ENCODE measurements at places on chromosomes 4 and X.

DNA sequence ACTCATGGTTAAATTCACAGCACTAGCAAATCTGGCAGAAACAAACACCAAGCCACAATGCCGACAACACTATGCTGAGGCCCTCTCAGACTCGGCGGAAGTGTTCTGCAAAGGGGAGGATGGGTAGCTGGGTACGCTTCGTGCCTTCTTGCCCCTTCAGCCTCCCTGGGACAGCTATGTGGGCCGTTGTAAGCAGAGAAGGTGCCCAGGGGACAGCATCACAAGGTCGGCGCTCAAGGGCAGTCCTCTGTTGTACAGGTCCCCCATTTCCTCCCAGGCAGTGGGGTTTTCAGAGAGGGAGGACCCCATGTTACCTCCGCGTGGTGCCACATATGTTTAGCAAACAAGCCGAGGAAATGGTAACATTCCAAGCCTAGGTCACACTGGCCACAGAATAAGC lies 173.6 kb downstream of the AFAP1 start:
- DNase-seq = no peak

- DNase-seq = no peak
These were observed 58.7 kb upstream of the ADAMTS3 start for GRCh38 chr4:72627723-72628122.

DNA sequence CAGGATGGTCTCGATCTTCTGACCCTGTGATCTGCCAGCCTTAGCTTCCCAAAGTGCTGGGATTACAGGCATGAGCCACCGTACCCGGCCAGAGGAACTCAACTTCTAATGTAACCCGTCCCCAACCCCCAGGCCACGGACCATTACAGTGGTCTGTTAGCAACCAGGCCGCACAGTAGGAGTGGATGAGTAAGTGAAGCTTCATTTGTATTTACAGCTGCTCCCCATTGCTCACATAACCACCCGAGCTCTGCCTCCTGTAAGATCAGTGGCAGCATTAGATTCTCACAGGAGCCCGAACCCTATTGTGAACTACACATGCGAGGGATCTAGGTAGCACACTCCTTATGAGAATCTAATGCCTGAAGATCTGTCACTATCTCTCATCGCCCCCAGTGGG lies 119.6 kb downstream of the SHROOM3 start:
- DNase-seq = no peak

- no peak for DNase-seq
These were observed 1.6 kb downstream of the RAB33A start for GRCh38 chrX:130173190-130173895.

GRCh38 chr4:90883519-90883918 lies 756.3 kb downstream of the CCSER1 start:
- DNase-seq = no peak

GRCh38 chr4:146190456-146190855 lies 14.9 kb downstream of the LSM6 start:
- DNase-seq = no peak

DNA sequence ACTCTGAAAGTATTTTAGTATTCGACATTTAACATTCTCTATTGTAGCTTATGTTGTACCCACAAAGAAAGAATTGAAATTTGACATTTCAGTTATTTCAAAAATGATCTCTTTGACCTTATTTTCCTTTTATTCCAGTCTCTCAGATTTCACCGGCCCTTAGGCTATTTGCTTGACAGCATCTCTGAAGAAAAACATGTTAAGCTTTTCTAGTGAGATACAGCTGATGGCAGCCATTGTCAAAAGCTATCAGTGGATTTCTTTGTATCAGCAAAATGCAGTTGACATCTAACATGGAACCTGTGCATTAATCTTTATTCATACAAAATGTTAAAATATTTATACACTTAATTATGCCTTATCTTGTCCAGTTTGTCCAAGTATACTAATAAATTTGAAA lies 16.7 kb downstream of the ZAR1 start:
- DNase-seq = no peak

DNA sequence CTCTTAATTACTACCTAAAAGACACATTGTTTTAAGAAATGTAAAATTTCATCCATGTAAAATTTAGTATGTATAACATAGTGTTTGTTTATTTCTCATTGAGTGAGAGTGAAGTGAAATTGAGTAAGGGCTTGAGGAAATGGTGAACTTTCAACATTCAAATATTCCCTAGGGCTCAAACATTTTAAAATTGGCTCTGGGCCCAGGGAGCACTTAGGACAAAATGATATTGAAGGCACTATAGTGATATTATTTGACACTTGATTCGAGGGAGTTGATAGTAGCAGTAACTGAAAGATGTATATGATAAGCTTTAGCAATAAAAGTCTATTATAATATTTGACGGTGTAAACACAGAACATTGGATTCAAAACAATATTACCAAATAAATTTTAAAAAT lies 1244.0 kb upstream of the TENM3 start:
- no peak for DNase-seq

DNA sequence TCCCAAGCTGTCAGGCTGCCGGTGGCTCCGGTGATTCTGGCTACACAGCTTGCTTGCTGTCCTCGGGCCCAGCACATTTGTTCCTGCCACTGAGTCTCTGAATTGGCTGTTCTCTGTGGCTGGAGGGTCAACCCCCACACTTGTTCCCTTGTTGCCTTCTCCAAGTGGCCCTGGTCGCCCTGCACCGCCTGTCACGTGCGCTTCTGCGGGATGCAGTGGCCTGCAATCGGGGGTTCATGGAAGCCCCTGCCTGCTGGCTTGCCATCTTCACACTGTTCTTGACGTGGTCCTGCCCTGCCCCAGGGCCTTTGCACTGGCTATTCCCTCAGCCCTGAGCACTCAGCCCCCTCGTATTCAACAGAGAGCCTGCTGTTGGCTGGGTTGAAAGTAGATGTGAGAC lies 8.1 kb downstream of the CLCN4 start:
- DNase-seq = no peak

DNA sequence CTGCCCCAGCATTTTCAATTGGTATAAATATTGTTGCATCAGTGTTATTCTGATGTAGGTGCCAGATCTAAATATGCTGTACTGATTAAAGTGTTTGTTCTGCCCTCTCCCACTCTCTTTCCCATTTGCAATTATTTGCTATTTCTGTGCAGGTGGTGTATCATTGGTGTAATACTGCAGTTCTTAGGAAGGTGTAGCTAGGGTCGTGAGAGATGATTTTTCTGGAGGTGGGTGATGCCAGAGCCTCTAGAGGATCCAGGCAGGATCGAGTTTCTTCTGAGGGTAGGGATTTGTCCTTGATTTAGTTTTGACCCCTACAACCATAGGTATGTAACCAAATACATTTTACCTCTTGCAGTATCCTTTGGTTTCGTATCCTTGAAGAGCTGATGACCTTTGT lies 1.9 kb downstream of the SMAD1 start:
- DNase-seq = no peak

DNA sequence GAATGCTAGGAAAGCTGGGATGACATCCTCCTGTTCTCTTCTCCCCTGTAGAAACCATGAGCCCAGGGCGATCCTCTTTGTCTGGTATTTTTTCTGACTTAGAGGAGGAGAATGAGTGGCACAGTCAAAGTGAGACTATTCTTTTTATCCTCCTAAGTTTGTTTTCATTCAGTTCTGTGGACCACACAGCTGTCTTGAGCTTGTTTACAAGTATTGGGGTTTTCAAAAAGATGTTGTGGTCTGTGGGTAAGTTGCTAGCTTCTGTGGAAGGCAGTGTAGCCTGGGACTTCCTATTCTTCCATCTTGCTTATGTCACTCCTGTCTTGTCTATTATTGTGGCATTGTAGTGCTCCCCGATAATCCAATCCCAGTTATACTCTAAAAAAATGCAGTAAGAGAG lies 223.0 kb downstream of the PAPSS1 start:
- DNase-seq = no peak

DNA sequence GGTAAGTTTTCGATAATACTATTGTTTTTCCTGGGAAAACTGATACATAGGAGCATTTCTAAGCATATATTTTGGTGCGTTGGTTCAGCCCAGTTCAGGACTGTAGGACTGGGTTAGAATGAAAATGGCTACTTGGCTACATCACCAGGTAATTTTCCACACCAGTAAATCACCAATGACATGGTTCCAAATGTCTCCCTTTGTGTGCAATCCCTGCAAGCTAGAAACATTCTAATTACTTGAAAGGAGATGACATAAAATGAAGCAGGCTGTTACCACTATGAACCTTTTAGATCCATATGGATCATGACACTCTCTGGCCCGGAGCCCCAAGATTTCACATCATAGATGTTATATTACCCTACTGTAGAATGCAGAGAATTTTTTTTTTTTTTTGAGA lies 577.4 kb upstream of the FTHL17 start:
- DNase-seq = no peak

DNA sequence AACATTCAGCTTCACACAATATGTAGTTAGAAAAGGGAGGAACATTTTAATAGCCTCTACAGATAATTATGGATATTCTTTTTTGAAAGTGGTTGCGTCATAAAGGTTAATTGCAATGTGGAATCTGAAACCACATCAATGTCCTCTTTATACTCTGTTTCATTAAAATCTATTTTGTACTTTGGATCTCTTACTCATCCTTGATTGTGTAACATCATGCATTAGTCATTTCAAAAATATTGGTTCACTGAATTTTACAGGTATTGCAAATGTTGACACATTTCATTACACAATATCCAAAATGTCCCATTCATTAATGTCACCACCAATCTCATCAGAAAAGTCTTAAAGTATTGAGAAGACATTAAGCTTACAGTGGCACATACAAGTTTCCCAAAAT lies 62.7 kb upstream of the USP9X start:
- no peak for DNase-seq

GRCh38 chrX:106725931-106726330 lies 570 bp upstream of the RNF128 start:
- DNase-seq = no peak

DNA sequence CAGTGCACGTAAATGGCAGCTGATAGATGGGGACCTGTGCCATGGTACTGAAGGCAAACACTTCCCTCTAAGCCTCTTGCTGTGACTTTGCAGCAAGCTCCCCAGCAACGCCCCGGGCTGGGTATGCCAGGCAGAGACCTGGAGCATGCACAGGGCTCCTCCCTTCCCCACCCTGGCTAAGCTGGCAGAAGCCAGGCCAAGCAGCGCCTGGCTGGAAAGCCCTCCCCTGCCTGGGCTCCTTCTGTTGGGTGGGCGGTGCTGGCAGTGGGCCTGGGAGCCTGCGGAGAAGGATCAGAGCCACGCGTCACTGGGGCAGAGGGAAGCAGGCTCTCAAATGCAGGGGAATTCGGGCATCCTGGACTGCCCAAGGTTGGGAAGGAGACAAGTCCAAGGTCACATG lies 3.6 kb downstream of the ATP2B3 start:
- DNase-seq = no peak

DNA sequence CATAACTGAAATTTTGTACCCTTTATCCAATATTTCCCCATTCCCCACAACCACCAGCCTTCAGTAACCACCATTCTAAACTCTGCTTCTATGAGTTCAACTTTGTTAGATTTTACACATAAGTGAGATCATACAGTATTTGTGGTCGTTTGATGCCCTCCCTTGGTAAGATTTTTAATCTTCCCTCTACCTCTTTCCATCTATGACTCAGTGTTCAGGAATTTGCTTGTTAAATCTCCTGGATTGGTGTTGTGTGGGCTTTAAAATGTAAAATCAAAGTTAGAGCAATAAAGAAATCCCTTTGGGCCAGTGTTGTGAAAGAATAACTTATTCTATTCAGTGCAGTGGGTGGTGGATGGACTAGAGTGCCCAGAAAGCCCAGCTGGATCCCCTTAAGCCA lies 37.4 kb downstream of the SLC16A2 start:
- no peak for DNase-seq

- no peak for DNase-seq
These were observed 292.5 kb downstream of the CAMK2D start for GRCh38 chr4:113469023-113469390.

GRCh38 chr4:172109466-172109865 lies 296.3 kb downstream of the GALNTL6 start:
- DNase-seq = no peak

- no peak for DNase-seq
These were observed 119.0 kb downstream of the REELD1 start for GRCh38 chr4:146333187-146333894.

- no peak for DNase-seq
These were observed 912.1 kb upstream of the GRIA3 start for GRCh38 chrX:122272011-122272410.

GRCh38 chr4:123996718-123997510 lies 600.3 kb downstream of the SPRY1 start:
- DNase-seq = no peak

GRCh38 chr4:158841540-158841939 lies 72.7 kb downstream of the FNIP2 start:
- DNase-seq = no peak

DNA sequence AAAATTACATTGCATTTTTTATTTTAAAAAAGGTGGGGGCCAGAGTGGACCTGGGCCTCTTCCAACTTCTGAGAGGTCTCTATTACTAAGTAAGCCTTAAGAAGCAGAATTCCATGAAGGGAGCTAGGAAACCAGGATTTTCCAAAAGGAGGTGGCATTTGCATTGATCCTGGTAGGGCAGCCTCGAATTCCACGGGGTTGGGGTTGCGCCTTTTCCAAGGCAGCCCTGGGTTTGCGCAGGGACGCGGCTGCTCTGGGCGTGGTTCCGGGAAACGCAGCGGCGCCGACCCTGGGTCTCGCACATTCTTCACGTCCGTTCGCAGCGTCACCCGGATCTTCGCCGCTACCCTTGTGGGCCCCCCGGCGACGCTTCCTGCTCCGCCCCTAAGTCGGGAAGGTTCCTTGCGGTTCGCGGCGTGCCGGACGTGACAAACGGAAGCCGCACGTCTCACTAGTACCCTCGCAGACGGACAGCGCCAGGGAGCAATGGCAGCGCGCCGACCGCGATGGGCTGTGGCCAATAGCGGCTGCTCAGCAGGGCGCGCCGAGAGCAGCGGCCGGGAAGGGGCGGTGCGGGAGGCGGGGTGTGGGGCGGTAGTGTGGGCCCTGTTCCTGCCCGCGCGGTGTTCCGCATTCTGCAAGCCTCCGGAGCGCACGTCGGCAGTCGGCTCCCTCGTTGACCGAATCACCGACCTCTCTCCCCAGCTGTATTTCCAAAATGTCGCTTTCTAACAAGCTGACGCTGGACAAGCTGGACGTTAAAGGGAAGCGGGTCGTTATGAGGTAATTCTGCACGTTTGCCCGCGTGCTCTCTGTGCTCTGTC lies at the start of gene PGK1:
Gene PGK1, plus strand, starts transcription at position 626 of the 824 bp plus-strand sequence. Its CDS starts 93 bp downstream, at position 719.
- peak; percentile 57 for DNase-seq

- no peak for DNase-seq
These were observed 8.2 kb downstream of the BMP2K start for GRCh38 chr4:78784236-78784865.
